ENCODE measurements at places on chromosomes 3 and 15. TPM values are rescaled to one million over a fixed set of nuclear protein-coding genes. Genes with fewer than 3 reads are reported as not detected.

- DNase-seq, result peak; percentile 27
Observed at GRCh38 chr3:156456771-156457224, 98.1 kb downstream of the SSR3 start.

GRCh38 chr3:5232570-5232969 lies 45.1 kb downstream of the EDEM1 start:
- DNase-seq, result peak; percentile 32

GRCh38 chr15:63067976-63068743 lies 25.6 kb downstream of the TPM1 start:
- DNase-seq, result no peak

- DNase-seq, result no peak
Observed at GRCh38 chr15:36362509-36362915, 216.9 kb upstream of the CDIN1 start.

DNA sequence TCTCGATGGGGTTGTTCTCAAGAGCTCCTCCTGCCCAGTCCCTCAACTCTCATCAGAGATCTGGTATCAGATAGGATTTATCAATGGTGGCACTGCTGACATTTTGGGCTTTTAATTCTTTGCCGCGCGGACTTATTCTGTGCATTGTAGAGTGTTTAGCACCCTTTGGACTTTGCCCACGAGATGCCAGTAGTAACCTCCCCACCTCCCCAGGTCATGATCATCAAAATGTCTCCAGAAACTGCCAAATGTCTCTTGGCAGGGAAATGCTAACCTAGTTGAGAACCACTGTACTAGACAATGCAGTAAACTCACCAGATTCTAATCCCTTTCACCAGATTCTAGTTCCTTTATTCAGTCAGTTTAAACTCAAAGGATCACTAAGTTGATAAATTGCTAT lies 24.0 kb downstream of the SLC27A2 start:
- no peak for DNase-seq

DNA sequence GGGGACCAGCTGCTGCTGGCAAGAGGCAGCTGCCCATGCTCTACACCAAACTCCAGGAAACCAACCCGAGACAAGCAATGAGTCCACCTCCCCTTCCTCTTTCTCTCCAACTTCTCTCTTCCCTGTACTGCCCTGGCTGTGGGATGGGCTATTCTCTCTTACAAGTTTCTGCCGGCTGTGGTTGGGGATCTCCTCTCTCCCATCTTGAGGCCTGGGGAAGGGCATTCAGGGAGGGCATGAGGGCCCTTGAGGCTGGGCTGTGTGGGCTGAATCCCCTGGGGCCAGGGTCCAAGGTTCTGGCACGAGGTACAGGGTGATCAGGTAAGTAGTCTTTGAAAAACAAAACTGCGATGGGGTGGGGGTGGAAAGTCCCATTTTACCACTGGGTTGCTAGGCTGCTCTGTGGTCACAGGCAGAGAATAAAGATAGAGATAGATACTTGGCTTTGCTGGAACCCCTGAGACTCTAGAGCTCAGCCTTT lies 32.3 kb upstream of the CTSH start:
- DNase-seq, result no peak

DNA sequence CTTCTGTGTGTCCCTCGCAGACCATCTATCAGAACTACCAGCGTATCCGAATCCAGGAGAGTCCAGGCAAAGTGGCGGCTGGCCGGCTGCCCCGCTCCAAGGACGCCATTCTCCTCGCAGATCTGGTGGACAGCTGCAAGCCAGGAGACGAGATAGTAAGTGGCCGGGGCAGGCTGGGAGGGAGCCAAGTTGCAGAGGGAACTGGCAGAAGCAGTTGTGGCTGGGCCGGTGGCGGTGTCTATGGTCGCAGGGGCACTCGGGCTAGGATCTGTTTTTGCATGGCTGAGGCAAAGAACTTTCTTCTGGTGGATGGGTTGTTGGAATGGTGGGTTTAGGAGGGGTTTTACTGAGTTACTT lies 10.1 kb downstream of the MCM2 start:
- no peak for DNase-seq

GRCh38 chr3:50164481-50164880 lies 9.4 kb downstream of the SEMA3F start:
- no peak for DNase-seq

TICRR gene
- total RNA-seq, result 33.8 TPM

PRRT3 gene
- total RNA-seq, result 9.2 TPM

CCR3 gene
- not detected for total RNA-seq
